ENCODE measurements at places on chromosomes 2 and 18. TPM values are rescaled to one million over a fixed set of nuclear protein-coding genes. Genes with fewer than 3 reads are reported as not detected.

DNA sequence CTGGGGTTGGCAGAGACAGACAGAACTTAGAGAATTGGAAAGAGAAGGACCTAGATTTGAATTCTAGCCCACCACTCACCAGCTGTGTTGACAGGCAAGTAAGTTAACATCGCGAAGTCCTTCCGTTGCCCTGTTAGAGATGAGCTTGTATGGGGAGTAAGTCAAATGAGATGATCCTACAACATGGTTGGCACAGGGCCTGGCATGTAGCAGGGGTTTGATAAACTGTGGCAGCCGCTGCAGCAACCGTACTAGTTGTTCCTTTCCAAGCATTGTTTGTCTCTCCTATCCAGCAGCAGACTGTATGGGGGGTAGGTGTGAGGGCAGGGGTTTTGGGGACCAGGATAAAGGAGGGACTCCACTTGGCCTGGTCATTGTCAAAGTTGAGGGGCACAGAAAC, 16.0 kb downstream of the TET3 start:
- H3K27ac ChIP-seq: peak overlapping the region; percentile 69
- peaks cover 6% of the 10 kb centered on the region for H3K36me3 ChIP-seq
- no peak for DNase-seq
- H3K27me3 ChIP-seq: no peaks in the 10 kb centered on the region

GRCh38 chr18:76450452-76451395, 44.3 kb downstream of the ZNF516 start:
- no peak overlapping the region for H3K27ac ChIP-seq
- H3K4me1 ChIP-seq: peaks cover 11% of the 10 kb centered on the region

DNA sequence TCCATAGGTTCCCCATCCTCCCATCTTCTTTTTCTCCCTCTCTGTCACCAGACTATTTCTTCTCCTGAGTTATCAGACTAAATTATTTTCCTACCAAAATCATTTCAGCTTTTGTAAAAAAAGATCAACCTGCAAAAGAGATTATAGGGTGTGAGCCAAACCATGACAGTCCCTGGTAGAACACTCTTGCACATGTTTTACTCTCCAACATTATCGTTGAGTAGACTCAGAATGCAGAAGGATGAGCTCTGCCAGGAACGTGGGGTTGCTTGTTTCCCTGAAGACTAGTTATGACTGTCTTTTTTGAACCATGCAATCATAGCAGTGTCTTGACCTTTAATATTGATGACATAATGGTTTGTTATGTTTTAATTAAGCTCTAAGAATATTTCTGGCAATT, 360.1 kb upstream of the VWC2L start:
- H3K4me1 ChIP-seq: no peaks in the 10 kb centered on the region
- H3K4me3 ChIP-seq: no peak overlapping the region
- H3K36me3 ChIP-seq: no peaks in the 10 kb centered on the region
- no peak for DNase-seq
- no peak overlapping the region for H3K27ac ChIP-seq
- H3K27me3 ChIP-seq: no peaks in the 10 kb centered on the region

DNA sequence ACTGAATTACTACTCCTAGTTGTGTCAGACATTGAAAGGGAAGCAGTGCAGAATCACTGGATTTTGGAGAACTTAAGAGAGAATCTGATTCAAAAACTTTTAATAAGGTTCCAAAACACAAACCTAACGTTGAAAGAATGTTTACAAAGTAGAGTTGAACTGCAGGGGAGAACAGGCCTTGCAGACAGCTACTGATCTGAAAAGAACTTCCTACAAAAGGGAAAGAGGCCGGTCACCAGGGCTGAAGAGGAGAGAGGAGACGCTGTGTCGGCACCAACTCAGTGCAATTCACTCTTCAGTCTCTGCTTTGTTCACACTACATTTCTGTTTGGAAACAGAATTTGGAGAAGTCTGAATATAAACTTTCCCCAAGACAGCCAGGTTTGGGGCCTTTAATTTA, 124.0 kb downstream of the GAREM1 start:
- no peaks in the 10 kb centered on the region for H3K4me1 ChIP-seq
- H3K27me3 ChIP-seq: peaks cover 6% of the 10 kb centered on the region
- no peak for DNase-seq
- no peak overlapping the region for H3K27ac ChIP-seq
- no peak overlapping the region for H3K4me3 ChIP-seq
- no peaks in the 10 kb centered on the region for H3K36me3 ChIP-seq

DNA sequence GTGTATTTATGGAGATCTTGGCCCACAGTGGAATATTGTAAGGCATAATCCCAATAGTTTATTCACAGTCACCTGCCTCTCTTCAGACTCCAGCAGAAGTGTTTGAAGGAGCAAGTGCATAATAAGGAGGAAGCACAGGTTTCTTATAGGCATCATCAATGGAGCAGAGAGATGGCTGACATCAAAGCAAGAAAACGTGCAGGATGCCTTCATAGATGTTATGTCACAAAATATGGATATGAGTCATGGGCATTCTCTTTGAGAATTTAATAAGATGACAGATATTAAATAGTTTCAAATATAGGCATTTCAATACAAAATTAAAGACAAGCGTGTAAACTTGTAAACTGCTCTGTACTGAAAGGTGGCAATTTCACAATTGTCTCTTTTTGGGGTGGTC, 4.0 kb upstream of the RND3 start:
- no peak overlapping the region for H3K27ac ChIP-seq
- H3K4me1 ChIP-seq: peaks cover 8% of the 10 kb centered on the region
- no peaks in the 10 kb centered on the region for H3K36me3 ChIP-seq
- H3K4me3 ChIP-seq: no peak overlapping the region
- DNase-seq: no peak

- peaks cover 6% of the 10 kb centered on the region for H3K27me3 ChIP-seq
- H3K36me3 ChIP-seq: no peaks in the 10 kb centered on the region
- no peak overlapping the region for H3K27ac ChIP-seq
- H3K4me3 ChIP-seq: no peak overlapping the region
- DNase-seq: no peak
These were observed 130.3 kb upstream of the GLI2 start for GRCh38 chr2:120605231-120605935.

GRCh38 chr2:3634596-3635121, 23.3 kb upstream of the ALLC start:
- no peak overlapping the region for H3K4me3 ChIP-seq
- H3K36me3 ChIP-seq: no peaks in the 10 kb centered on the region
- H3K27ac ChIP-seq: no peak overlapping the region
- no peak for DNase-seq
- H3K27me3 ChIP-seq: no peaks in the 10 kb centered on the region
- H3K4me1 ChIP-seq: no peaks in the 10 kb centered on the region

DNA sequence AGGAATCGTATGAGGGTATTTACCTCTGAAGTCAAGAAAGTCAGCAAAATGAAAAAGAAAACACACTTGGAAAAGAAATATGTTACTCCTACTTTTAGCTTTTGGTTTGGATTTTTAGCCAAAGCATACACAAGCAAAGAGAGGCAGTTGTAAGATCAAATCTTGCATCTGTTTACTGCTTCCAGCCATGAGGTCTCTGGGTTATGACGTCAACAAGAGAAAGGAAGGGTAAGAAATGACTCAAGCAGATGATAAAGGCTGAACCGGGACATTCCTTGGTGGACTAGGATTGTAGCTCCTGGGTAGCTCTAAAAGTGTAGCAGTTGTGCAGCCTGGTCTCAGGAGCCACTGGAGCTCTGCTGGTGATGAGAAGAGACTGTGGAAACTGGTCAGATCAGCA, 16.8 kb downstream of the CTNNA2 start:
- no peak overlapping the region for H3K4me3 ChIP-seq
- DNase-seq: no peak
- H3K4me1 ChIP-seq: no peaks in the 10 kb centered on the region
- H3K27me3 ChIP-seq: no peaks in the 10 kb centered on the region
- H3K36me3 ChIP-seq: no peaks in the 10 kb centered on the region

DNA sequence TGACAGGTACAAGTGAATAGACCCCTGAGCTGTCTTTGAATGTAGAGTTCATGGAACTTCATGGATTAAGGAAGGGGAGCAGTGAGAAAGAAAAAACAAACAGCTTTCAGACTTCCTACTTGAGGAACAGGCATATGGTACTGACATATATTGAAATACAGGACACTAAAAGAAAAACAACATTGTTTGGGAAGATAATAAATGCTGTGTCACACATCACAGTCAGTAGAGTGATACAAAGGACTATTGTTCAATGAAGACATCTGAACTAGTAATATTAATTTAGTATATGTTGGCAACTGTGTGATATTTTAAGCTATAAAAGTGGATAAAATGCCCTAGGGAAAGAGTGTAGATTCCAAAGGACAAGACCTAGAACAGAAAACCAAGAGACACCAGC, 3.3 kb downstream of the DSC2 start:
- no peaks in the 10 kb centered on the region for H3K4me1 ChIP-seq
- no peak for DNase-seq
- no peak overlapping the region for H3K4me3 ChIP-seq
- no peaks in the 10 kb centered on the region for H3K36me3 ChIP-seq
- H3K27me3 ChIP-seq: peaks cover 31% of the 10 kb centered on the region

DNA sequence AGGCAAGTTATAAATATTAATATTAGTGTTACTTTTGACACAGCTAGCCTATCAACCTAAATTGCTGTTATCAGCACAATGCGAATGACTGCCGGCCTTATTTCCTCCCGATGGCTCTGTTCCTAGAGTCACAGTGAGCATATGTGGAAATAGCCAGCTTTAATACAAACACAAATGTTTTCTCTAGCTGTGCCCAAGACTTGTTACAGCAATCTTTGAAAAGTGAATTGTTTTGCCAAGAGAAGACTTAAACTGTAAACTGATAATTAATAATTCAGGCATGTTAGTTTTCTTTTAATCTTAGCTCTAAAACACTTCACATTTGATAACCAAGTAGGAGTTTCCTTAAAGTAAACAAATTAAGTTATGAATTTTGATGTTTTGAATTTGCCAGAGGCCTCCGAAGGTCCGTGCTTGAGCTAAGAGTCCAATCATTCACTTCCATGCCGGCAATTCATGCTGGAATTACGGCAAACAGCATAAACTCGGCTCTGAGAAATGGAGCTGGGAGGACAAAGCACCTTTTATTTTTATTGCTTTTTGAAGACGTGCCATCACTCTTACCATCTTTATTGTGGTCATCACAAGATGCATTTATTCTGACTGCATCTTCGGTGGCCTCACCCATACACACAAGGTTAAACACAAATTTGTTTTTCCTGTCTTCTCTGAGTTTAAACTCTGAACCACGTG, 184.5 kb upstream of the CWC22 start:
- H3K4me1 ChIP-seq: no peaks in the 10 kb centered on the region
- H3K36me3 ChIP-seq: no peaks in the 10 kb centered on the region
- no peak overlapping the region for H3K4me3 ChIP-seq
- H3K27ac ChIP-seq: no peak overlapping the region

DNA sequence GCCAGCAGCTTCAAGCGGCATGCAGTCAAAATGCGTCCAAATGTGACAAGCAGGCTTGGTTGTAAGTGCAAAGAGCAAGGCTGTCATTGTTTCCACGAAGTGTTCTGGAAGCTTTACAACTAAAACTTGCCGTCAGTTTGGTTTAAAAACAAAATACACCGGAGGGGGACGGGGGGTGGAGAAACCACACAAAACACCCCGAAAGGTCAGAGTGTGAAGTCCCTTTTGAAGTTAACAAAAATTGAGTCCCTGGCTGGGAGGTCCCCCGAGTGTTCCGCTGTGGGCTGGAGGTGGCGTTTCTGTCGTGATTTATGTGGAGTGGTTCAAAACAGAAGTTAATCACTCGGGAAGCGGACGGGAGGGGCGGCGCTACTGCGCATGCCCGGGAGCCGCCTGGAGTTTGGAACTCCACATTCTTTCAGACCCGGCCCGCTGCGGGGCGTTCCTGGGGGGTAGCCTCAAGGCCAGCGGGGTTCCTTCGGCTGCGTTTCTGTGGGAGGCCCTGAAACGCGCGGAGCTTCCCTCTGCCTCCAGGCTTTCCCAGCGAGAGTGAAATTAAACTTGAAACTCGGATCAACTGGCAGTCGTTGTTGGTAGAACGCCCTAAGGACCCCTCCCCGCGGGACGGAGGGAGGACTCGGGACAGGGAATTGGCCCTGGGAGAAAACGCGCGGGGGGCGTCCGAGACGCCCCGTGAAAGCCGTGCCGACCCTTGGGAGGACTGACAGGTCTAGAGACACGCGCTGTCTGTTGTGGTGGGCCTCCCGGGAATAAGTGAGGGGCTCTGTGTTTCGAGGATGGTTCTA, 1.4 kb downstream of the TGIF1 start:
- no peaks in the 10 kb centered on the region for H3K27me3 ChIP-seq
- peaks cover 32% of the 10 kb centered on the region for H3K36me3 ChIP-seq
- DNase-seq: peak; percentile 93
- H3K27ac ChIP-seq: peak overlapping the region; percentile 100

DNA sequence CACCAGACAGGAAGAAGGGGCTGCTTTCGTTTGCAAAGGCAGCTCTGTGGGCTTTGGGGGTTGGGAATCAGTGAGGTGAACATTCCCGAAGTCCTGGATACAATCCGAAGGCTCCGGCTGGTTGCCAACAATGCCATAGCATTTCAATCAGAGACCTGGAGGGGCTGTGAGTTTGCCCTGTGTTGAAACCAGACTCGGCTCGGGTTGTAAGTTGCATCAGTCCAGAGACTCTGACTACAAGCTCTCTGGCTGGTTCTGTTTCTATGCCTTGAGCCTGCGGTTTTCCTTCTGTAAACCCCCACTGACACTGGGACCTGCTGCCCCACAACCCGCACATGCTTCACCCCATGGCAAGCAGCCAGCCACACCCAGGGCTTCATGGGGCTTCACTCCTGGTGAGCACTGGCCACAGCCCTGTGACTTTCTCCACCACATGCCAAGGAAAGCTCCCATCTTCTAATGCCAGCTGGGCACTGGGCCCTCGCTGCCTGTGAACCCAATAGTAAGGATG, 85.7 kb upstream of the ODC1 start:
- H3K27ac ChIP-seq: no peak overlapping the region
- DNase-seq: no peak
- peaks cover 3% of the 10 kb centered on the region for H3K27me3 ChIP-seq
- no peaks in the 10 kb centered on the region for H3K36me3 ChIP-seq
- peaks cover 15% of the 10 kb centered on the region for H3K4me1 ChIP-seq

GRCh38 chr2:72893594-72894319, 6.5 kb downstream of the SPR start:
- H3K4me3 ChIP-seq: no peak overlapping the region
- DNase-seq: peak; percentile 82
- no peak overlapping the region for H3K27ac ChIP-seq

DNA sequence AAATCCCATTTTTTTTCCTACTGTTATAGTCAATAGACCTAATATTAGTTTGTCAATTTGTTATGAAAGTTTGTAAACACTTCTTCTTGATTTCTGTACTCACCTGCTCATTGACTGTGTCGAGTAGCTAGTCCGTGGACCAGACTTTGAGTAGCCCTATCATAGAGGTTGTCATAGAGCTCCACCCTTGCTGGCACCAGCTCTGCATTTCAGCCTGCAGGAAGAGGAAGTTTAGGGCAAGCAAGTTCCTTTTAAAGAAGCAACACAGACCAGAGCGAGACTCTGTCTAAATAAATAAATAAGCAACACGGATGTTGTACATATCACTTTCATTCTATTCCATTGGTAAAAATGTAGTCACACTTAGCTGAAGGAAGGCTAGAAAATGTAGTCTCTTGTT, 74.0 kb downstream of the MCFD2 start:
- H3K27me3 ChIP-seq: peaks cover 21% of the 10 kb centered on the region
- no peaks in the 10 kb centered on the region for H3K36me3 ChIP-seq
- no peak overlapping the region for H3K4me3 ChIP-seq
- no peaks in the 10 kb centered on the region for H3K4me1 ChIP-seq
- no peak overlapping the region for H3K27ac ChIP-seq
- DNase-seq: no peak

CIB4 gene
- not detected for total RNA-seq

FLACC1 gene
- total RNA-seq: 1.4 TPM

TACR1 gene
- not detected for total RNA-seq

MAP3K19 gene
- not detected for total RNA-seq

TUBB8B gene
- total RNA-seq: not detected

PRKAG3 gene
- not detected for total RNA-seq

SLC40A1 gene
- 0.78 TPM for total RNA-seq

SIX3 gene
- not detected for total RNA-seq

PPM1B gene
- total RNA-seq: 42.0 TPM

ANKRD30BL gene
- not detected for total RNA-seq

Measured in activated CD4-positive, alpha-beta T cell treated with anti-CD3 and anti-CD28 coated beads, Interleukin-2, amount 10 ng/mL, durations not matched to agents 24 days and 14 days (primary cell).